ENCODE measurements at places on chromosomes 16 and 17. TPM values are rescaled to one million over a fixed set of nuclear protein-coding genes. Genes with fewer than 3 reads are reported as not detected.

DNA sequence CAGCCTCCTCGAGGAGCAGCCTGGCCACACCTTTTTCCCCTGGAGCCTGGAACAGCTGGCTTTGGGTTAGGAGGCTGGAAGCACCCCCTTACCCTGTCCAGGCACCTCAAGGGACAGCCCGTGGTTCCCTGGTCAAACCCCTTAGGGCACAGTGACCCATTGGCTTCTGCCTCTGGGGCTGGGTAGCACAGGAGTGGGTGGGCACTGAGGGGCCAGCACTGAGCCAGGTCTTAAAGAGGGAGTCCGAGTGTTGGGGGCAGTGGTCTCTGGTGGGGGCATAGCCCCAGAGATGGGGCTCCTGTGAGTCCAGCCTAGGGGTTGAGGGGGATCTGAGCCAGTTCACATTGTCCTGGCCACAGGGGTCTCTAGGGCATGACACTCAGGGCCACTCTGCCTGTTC lies 15.4 kb downstream of the OTOP3 start:
- no peak for DNase-seq

- DNase-seq = no peak
Observed at GRCh38 chr16:10016752-10017151, 165.5 kb downstream of the GRIN2A start.

DNA sequence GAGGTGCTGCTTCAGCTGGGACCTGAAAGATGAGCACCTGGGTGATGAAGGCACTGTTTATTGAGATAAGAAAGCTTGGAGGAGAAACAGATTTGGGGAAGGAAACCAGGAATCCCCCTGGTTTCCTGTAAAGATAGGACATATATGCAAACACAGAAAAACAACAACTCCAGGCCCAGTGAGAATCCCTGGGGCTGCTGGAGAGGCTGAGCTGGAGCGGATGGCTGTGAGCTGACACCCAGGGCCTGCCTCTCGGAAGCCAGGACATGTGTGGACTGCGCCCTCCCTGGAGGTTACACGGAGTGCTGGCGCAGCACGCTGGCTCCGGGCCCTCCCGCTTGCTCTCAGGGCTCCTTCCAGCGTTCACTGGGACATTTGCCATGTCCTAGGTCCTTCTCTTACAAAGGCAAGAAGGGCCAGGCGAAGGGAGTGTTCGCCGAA lies 57.5 kb downstream of the CYB5B start:
- peak; percentile 38 for DNase-seq

DNA sequence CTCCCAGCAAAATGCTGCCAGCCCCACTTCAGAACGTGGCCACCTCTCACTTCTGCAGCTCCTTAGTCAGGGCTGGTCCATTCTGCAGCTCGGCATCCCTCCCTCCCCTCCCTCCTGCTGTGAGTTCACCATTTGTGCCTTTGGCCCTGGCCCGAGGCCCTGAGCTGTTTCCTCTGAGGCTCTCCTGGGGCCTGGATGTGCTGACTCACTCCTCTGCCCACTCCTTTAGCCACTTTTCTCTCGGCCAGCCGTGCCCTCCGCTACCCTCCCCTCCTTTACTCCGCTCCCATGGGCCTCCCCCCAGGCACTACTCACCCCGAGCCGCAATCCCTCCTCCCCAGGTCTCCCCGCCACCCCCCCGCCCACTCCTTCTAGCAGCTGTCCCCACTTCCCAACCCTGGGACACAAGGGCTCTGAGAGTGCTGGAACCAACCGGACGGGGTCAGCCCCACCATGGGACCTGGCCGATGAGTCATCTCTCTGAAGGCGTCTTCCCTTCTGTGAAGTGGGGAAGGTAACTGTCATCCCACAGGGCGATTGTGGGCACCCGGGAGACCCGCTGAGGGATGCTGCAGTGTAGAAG lies 11.5 kb downstream of the KCNG4 start:
- peak; percentile 85 for DNase-seq

DNA sequence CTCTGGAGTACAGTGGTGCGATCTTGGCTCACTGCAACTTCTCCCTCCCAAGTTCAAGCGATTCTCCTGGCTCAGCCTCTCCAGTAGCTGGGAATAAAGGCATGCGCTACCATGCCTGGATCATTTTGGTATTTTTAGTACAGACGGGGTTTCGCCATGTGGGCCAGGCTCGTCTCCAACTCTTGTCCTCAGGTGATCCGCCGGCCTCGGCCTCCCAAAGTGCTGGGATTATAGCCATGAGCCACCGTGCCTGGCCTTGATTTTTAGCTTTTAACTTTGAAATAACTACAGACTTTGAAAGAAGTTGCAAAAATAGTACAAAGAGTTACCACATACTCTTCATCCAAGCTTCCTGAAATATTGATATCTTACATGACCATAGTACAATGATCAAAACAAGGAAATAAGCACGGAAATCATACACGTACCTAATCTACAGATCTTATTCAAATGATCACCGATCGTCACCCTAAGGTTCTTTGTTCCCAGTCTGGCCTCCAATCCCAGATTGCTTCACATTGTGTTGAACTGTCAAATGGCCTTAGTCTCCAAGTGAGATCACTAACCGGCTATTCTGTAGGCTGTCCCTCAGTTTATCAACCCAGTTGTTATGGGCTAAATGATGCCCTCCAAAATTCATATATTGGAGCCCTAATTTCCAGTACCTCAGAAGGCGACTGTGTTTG lies 18.4 kb downstream of the NPIPA1 start:
- DNase-seq = no peak

GRCh38 chr16:66961065-66961744 lies at the start of gene CES3:
CES3 (plus strand) TSS chr16:66961266; CDS start chr16:66961308, 42 bp downstream.
- no peak for DNase-seq

DNA sequence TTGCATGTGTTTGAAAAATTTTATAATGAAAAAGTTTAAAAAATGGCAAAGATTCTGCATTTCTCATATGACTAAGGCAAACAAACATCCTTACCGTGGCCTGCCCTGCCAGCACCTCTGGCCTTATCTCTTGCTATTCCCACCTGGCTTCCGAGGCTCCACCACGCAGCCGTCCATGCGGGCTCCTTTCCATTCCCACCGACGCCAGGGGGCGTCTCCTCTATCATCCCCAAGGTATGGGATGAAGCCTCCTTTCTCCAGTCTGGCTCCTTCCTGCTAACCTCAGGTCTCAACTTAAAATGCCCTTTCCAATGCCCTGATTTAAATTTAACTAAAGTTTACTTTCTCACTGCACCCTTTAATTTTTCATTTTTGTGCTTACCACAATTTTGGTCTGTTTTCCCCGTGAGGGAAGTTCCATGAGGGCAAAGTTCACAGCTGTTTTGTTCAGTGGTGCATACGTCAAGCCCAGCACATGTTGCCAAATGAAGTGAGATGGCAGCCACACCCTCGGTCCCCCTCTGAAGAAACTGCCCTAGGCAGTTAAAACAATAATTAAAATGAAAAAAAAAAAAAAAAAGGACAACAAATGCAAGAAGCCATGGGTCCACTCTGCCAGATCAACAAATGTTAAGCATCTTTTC lies 13.3 kb upstream of the SDK2 start:
- DNase-seq = peak; percentile 18

- DNase-seq = peak; percentile 95
Observed at GRCh38 chr16:3696425-3697218, 20.7 kb downstream of the TRAP1 start.

DNA sequence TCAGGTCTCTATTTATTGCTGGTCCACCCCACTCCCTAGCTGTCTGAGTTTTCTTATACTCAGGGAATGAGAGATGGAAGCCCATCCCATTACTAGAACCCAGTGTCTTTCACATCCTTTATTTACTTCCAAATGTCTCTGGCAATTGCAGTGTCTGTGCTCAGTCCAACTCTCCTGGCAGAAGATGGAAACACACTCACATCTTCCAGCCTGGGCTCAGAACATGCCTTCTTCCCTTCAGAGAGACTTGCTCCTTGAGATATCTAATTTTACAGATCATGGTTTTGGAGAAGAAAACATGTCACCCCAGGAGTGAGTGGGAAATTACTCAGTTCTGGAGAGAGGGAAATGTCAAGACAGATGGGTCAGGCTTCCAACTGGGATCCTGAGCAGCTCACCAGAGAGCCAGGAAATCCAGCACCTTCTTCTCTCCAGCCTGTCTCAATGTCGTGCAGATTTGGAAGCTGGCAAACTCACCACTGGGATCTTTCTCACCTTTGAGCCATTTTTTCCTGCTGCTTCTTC lies 494.4 kb downstream of the HS3ST4 start:
- no peak for DNase-seq

- DNase-seq = peak; percentile 51
Observed at GRCh38 chr17:43026595-43026994, 1.6 kb downstream of the RND2 start.

- DNase-seq = no peak
Observed at GRCh38 chr16:79642652-79643051, 42.1 kb upstream of the MAF start.

- no peak for DNase-seq
Observed at GRCh38 chr17:8283356-8283755, 5.1 kb upstream of the RANGRF start.

DNA sequence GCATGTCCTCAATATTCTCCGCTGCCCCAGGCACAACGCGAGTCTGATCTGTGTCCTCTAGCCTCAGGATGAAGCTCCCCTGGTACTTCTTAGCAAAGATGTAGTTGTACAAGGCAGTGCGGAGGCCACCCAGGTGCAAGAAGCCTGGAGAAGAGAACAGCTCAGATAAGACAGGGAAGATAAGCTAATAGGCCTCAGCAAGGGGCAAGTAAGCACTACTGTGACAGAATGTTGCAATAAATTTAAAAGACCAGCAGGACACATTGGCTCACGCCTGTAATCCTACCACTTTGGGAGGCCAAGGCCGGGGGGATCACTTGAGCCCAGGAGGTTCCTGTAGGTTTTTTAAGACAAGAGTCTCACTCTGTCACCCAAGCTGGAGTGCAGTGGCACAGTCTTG lies 5.0 kb downstream of the EARS2 start:
- DNase-seq = no peak

GRCh38 chr17:62824290-62825131 lies 16.4 kb upstream of the MARCHF10 start:
- peak; percentile 55 for DNase-seq

DNA sequence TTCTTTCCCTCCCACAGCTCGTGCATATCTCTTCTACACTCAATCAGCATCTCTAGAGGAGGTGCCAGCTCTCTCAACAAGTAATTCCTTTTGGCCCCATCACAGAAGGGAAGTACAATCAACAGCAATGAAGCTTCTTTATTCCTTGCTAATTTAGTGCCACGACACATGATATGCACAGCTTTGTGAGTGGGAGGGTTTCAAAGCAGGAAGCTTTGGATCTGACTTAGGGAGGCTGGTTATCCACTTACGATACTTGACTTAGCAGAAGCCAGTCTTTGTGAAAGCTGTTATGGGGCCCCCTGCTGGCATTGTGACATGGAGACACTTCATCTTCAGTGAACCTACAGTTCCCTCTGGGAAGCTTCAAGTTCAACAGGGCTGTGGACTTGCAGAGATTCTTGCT lies 81.0 kb downstream of the TMEM100 start:
- DNase-seq = peak; percentile 79

- DNase-seq = no peak
Observed at GRCh38 chr16:72469932-72470331, 298.0 kb upstream of the PMFBP1 start.

DNA sequence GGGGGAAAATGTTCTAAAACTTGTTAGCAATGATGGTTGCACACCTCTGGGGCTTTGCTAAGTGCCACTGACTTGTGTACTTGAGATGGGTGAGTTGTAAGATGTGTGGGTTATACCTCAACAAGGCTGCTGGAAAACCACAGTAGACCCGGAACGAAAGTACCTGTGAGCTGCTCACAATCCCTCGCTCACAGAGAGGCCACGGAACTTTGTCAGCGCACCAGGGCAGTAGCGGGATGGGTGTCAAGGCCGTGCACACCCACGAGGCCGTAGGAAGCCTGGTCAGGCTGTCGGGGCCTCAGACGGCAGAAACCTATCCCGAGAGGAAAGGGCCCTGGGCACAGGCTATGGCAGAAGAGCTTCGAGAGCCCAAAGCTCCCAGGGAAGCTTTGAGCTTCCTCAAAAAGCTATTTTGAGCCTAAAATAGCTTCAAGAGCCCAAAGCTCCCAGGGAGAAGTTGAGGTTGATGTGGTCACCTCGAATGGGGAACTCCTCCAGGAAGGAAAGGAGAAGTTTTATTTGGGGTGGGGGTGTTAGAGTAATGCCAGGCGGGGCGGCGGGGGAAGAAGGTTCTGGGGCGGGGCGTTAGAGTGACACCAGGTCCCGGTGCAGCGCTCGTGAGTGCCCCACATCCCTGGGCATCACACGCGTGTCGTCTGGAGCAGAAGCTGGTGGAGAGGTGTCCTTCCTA lies 19.0 kb downstream of the CBFA2T3 start:
- DNase-seq = peak; percentile 32

GRCh38 chr16:81616321-81617020 lies 162.6 kb upstream of the PLCG2 start:
- peak; percentile 79 for DNase-seq

GRCh38 chr17:10745231-10745630 lies 15.4 kb upstream of the TMEM220 start:
- DNase-seq = peak; percentile 29

- DNase-seq = peak; percentile 24
Observed at GRCh38 chr16:76193906-76194615, 83.1 kb upstream of the CNTNAP4 start.

- DNase-seq = peak; percentile 34
Observed at GRCh38 chr17:80826955-80827645, 164.5 kb upstream of the CHMP6 start.

- DNase-seq = no peak
Observed at GRCh38 chr16:53781023-53781605, 77.2 kb downstream of the FTO start.

GRCh38 chr17:49646391-49647255 lies 31.3 kb downstream of the SPOP start:
- peak; percentile 69 for DNase-seq

DNA sequence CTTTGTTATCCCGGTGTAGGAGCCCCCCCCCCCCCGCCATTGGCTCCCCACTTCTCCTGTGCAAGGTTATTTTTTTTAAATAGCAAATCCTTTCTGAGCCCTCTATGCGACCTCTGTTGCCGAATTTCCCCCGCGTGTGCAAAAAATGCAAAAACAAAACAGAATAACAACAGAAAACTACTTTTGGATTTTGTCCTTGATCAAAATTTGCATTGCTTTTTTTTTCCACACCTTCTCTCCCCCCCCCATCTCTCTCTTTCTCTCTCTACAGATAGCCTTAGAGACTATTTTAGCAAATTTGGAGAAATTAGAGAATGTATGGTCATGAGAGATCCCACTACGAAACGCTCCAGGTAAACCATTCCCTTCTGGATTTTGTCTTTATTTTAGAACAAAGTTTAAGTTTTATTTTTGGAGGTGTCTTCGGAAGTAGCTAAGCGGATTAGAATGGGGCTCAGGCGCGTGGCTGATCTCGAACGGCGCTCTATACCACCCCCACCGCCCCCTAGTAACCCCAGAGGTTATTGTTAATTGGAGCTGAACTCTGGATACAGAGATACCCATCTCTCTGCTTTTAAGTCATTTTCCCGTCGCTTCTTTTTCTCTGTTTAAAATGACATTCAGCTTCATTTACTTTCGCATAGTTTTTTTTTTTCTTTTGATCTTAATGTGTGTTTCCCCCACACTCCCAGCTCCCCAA lies 1.0 kb downstream of the MSI2 start:
- DNase-seq = peak; percentile 15

Gene KRTAP2-1
- not detected for total RNA-seq

Gene MEFV
- total RNA-seq = 6.7 TPM

Gene MAP2K6
- 7.9 TPM for total RNA-seq

Gene RPL38
- 1,471 TPM for total RNA-seq

Gene RUNDC3A
- 17.3 TPM for total RNA-seq

Gene C1QTNF8
- total RNA-seq = not detected

Gene SLC13A2
- 0.72 TPM for total RNA-seq

Gene TMEM101
- 47.2 TPM for total RNA-seq

Gene RDM1
- total RNA-seq = not detected

Gene TMEM235
- 0.96 TPM for total RNA-seq

Gene CACNA1G
- total RNA-seq = 1.9 TPM

Gene EFNB3
- total RNA-seq = 1.9 TPM

Gene CCT6B
- total RNA-seq = 6.0 TPM
